ENCODE measurements at places on chromosomes 5 and 9.

DNA sequence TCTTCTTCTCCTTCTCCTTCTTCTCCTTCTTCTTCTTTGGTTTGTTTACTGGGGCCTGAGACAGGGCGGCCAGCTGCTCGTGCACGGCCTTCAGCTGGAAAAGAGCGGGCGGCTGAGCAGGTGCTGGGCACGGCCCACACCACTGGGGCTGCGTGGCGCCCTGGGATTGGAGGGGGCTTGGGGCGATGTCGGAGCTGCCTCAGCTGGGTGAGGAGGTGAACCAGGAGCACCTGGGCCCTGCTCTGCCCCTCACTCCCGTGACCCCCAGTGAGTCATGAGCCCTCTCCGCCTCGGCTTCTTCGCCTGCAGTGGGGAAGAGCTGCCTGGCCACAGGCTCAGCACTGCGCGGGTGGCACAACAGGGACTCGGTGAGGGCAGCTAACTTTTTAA, 14.9 kb downstream of the BRD3OS start:
- DNase-seq: no peak

GRCh38 chr9:96574931-96575351, 44.7 kb downstream of the CDC14B start:
- DNase-seq: no peak

GRCh38 chr5:132425975-132426524, 56.5 kb downstream of the SLC22A5 start:
- DNase-seq: no peak

DNA sequence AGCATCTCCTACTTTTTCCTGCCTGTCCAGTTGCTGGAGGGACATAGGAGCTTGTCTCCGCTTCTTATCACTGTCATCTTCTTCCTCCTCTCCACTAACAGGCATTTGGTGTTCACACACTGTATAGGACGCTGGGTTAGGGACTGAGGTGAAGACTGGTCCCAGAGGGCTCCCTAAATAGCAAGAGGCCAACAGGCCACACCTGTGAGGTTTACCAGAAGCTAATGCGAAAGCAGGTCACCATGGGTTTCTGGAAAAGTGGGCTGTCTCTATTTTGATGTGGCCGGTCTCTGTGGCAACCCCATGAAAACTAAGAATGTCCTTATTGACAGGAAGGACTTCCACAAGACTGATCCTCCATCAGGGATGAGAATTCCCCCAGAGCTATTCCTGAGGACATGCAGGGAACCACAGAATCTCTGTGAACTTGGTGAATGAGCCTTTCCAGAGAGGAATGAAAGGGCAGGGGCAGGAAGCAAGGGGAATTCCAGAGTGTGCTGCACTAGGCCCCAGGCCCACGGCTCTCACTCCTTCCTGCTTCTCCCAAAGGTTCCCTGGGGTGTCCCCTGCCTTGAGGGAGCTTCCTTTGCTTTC, 61.7 kb downstream of the DAP start:
- DNase-seq: no peak

- DNase-seq: no peak
Observed at GRCh38 chr5:73380710-73381589, 67.6 kb downstream of the FOXD1 start.

All from activated CD4-positive, alpha-beta T cell treated with anti-CD3 and anti-CD28 coated beads, Interleukin-2, Interleukin-4, amounts not matched to agents 100 ng/mL and 50 ng/mL, durations not matched to agents 16 hours and 8 hours (primary cell).